ENCODE measurements at places on chromosomes 13 and 19.

DNA sequence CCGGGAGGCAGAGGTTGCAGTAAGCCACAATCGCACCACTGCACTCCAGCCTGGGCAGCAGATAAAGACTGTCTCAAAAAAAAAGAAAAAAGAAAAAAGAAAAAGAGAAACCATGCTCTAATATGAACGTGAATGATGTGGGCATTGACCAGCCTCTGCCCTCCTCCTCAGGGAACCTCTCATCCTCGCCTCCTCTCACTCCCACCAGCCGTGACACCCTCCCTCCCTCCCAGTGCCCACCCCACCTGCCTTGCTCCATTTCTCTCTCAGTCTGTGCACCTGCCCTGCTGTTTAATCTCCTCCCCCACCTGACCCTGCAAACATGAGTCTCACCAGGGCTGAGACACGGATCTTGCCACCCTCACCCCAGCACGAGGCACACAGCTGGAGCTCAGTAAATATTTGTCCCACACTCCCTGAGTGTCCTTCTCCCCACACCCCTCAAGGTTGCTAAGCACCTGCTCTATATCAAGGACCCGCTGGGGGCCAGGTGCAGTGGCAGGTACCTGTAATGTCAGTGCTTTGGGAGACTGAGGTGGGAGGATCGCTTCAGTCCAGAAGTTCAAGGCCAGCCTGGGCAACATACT lies 7.5 kb upstream of the BCAT2 start:
- H3K27ac ChIP-seq, result no peak overlapping the region
- H3K27me3 ChIP-seq, result no peaks in the 10 kb centered on the region
- no peak overlapping the region for H3K4me3 ChIP-seq
- H3K36me3 ChIP-seq, result no peaks in the 10 kb centered on the region
- no peaks in the 10 kb centered on the region for H3K4me1 ChIP-seq

DNA sequence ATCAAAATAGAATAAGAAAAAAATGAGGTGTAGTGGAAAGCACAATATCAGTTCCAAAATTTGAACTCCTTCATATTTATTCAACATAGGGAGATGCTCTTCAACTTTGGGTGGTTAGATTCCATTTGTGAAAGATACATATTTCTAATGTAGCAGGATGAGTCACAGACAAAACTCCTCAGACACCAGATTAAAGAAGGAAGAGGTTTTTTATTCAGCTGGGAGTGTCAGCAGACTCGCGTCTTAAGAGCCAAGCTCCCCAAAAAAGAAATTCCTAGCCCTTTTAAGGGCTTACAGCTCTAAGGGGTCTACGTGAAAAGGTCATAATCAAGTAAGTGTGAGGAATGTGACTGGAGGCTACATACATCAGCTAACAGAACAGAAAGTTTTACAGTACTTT lies 6.8 kb upstream of the ZNF765 start:
- no peak overlapping the region for H3K4me3 ChIP-seq
- H3K27me3 ChIP-seq, result no peaks in the 10 kb centered on the region
- no peaks in the 10 kb centered on the region for H3K4me1 ChIP-seq
- no peak for DNase-seq
- no peaks in the 10 kb centered on the region for H3K36me3 ChIP-seq

DNA sequence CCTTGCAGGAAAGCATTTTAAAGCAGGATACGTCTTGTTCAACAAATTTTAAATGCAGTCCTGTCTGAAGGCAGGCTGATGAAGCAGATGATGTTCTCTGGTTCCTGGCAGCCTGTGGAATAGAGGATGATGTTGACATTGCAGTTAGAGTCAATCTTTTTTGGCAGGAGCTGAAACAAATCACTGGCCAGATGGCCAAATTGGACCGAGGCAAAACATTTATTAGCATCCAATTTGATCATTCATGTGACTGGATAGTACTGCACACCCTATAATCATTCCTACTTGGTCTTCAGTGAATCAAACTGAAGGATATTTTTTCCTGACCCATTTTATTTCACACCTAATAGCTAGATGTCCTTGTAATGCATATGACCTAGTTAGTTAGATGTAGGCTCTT lies 172.2 kb upstream of the SLC10A2 start:
- H3K4me1 ChIP-seq, result no peaks in the 10 kb centered on the region
- no peak overlapping the region for H3K4me3 ChIP-seq
- no peak for DNase-seq
- H3K27ac ChIP-seq, result no peak overlapping the region
- no peaks in the 10 kb centered on the region for H3K27me3 ChIP-seq

GRCh38 chr13:78826936-78827335 lies 168.0 kb upstream of the OBI1 start:
- H3K36me3 ChIP-seq, result no peaks in the 10 kb centered on the region
- H3K4me1 ChIP-seq, result no peaks in the 10 kb centered on the region
- H3K4me3 ChIP-seq, result no peak overlapping the region
- DNase-seq, result peak; percentile 40
- no peaks in the 10 kb centered on the region for H3K27me3 ChIP-seq
- H3K27ac ChIP-seq, result no peak overlapping the region

DNA sequence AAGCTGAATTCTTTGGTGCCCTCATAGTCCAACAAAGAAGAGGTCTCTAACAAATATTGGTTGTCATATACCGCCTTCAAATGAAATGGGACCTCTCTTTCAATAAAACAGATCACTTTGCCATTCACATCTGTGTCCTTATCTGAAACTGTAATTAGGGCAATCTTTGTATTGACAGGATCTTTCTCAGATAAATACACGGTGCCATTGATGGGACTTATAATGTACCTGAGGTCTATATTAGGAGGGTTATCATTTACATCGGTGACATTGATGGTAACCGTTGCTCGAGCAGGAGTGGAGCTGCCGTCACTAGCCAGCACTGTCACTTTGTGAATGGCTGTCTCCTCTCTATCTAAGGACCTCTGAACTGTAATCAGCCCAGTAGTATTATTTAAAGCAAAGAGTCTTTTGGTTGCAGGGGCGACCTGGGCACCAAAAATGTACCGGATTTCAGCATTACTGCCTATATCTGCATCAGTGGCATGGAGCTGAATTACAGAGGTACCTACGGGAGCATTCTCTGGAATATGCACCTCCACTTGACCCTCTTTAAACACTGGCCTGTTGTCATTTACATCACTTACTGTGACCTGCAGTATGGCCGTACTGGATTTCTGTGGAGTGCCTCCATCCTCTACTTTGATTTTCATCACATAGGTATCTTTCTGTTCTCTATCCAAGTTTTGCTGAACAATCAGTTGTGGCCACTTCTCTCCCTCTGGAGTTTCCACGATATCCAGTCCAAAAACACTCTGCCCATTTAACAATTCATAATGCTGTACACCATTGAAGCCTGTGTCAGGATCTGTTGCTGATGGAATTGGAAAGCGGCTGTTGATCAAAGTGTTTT lies 2.8 kb downstream of the PCDH9 start:
- no peak for DNase-seq
- H3K4me3 ChIP-seq, result no peak overlapping the region
- H3K4me1 ChIP-seq, result no peaks in the 10 kb centered on the region
- H3K27me3 ChIP-seq, result peaks cover 3% of the 10 kb centered on the region

- no peaks in the 10 kb centered on the region for H3K4me1 ChIP-seq
- H3K36me3 ChIP-seq, result no peaks in the 10 kb centered on the region
- H3K27me3 ChIP-seq, result no peaks in the 10 kb centered on the region
- no peak overlapping the region for H3K27ac ChIP-seq
Measured at GRCh38 chr19:38506723-38507550, 73.4 kb downstream of the RYR1 start.

DNA sequence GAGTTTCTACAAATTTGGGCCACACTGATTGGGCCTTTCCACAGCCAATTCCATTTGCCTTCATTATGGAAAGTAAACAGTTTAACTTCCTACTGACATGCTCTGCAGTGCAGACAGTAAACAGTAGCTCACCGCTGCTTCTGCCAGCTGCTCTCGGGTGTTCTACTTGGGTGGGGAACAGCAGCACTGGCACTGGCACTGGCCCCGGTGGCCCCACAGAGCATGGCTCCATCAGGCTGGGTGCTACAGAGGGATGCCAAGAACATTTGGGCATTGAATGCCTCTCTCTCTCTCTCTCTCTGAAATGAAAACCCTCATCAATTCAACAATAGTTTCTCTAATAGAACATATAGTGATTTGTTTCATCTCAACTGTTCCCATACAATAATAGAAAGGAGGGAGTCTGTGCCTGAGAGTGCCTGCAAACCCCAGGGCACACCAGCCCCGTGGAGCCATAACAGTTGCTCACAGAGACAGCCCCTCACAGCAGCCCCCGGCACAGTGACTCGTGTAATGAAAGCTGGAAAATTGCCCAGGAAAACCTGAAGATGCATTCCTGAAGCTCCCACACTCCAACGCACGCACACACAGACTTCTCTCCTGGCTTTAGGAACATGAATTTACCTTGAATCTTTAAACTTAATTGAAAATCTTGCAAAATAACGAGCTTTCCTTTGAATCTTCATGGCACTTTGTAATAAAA lies 38.2 kb upstream of the GJB6 start:
- no peaks in the 10 kb centered on the region for H3K36me3 ChIP-seq
- no peak overlapping the region for H3K27ac ChIP-seq
- H3K4me3 ChIP-seq, result no peak overlapping the region
- H3K4me1 ChIP-seq, result no peaks in the 10 kb centered on the region

DNA sequence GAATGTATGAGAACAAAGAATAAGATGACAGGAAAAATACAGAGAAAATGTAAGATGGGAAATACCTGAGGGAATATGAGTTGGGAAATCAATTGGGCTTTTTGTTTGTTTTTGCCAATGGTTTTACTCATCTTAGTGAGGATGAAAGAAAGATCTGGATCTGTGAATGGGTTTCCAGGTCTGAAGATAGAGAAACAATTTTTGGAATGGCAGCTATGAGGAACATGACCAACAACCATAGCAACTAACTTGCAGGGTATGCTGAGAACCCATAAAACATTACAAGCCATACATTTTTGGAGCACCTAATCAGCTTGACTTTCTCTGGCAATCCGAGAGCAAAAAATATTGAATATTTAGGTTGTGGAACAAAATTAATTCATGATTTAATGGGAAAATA lies 290.0 kb downstream of the KCTD12 start:
- H3K4me3 ChIP-seq, result no peak overlapping the region
- no peaks in the 10 kb centered on the region for H3K27me3 ChIP-seq
- no peaks in the 10 kb centered on the region for H3K4me1 ChIP-seq
- H3K36me3 ChIP-seq, result no peaks in the 10 kb centered on the region
- no peak for DNase-seq
- H3K27ac ChIP-seq, result no peak overlapping the region

DNA sequence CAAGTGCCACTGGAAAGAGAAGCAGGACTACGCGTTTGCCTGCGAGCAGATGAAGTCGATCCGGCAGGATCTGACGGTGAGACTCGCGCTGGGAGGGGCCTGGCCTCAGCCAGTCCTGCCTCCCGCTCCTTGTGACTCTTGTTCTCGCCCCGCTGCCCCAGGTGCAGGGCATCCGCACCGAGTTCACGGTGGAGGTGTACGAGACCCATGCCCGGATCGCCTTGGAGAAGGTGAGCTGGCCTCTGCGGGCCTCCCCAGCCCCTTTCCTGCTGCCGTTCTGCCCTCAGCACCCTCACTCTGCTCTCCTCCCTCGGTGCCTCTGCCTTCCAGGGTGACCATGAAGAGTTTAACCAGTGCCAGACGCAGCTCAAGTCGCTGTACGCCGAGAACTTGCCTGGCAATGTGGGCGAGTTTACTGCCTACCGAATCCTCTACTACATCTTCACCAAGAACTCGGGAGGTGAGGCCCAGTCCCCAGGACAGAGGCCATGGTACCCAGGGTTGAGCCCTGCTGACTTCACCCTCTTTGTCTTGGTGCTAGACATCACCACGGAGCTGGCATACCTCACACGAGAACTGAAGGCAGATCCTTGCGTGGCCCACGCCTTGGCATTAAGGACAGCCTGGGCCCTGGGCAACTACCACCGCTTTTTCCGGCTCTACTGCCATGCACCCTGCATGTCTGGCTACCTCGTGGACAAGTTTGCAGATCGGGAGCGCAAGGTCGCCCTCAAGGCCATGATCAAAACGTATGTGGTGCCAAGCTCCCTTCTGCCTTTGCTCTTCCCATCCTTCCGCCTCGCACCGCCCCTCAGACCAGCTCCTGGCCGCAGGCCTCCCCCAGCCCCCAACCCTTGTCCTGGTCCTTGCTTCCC lies 5.6 kb downstream of the LENG9 start:
- no peak overlapping the region for H3K4me3 ChIP-seq
- peaks cover 5% of the 10 kb centered on the region for H3K4me1 ChIP-seq
- H3K36me3 ChIP-seq, result peaks cover 48% of the 10 kb centered on the region

DNA sequence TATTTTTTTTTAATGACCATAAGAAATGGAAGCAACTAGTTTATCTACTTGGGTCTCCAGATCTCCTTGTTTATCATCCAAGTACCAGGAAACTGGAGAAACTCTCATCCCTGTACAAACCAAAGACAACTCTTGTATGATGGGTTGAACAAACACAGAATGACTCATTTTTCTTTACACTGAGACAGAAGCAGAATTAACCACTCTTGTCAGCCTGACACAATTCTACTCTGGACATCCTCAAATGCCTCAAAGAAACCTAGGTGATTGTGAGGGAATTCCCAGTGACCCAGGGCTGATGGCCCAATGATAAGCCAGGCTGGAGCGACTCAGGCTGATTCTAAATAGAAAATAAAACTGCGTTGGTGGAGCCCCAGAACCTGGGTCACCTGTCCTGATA lies 151.5 kb downstream of the ZNF737 start:
- no peak for DNase-seq
- no peak overlapping the region for H3K27ac ChIP-seq
- no peaks in the 10 kb centered on the region for H3K4me1 ChIP-seq
- no peaks in the 10 kb centered on the region for H3K36me3 ChIP-seq
- H3K27me3 ChIP-seq, result no peaks in the 10 kb centered on the region

DNA sequence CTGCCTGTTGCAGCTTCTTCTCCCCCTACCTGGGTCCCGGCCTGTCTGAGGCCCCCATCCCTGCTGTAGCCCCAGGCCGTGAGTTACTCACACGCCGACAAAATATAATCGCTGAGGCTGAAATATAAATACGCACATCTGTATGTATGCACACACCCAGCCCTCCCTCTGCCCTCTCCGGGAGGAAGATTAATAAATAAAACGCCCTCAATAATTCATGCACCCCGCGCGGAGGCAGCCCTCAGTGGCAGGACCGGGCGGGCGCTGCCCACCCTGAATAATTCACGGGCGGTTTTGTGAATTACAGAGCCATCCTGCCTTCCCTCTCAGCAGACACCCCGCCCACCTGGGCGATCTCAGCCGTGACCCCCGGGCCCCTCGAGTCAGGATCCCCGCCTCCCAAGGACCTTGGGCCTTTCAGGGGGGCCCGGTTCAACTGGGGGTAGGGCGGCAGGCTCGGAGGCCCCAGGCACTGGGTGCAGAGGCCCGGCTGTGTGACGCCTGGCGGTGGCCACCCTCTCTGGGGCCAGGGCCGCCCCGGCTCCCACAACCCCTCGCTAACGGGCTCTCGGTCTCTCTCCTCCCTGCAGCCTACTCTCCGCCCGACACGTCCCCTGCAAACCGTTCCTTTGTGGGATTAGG lies 24.2 kb downstream of the SMIM24 start:
- H3K36me3 ChIP-seq, result no peaks in the 10 kb centered on the region
- no peak for DNase-seq
- peaks cover 6% of the 10 kb centered on the region for H3K4me1 ChIP-seq
- H3K4me3 ChIP-seq, result no peak overlapping the region

GRCh38 chr13:62251734-62252133 lies 836.1 kb upstream of the PCDH20 start:
- H3K27me3 ChIP-seq, result no peaks in the 10 kb centered on the region
- no peaks in the 10 kb centered on the region for H3K4me1 ChIP-seq
- no peak overlapping the region for H3K27ac ChIP-seq
- no peaks in the 10 kb centered on the region for H3K36me3 ChIP-seq
- H3K4me3 ChIP-seq, result no peak overlapping the region

All from mesendoderm (in vitro differentiated cells).